ENCODE measurements at places on chromosomes 6 and 20. TPM values are rescaled to one million over a fixed set of nuclear protein-coding genes. Genes with fewer than 3 reads are reported as not detected.

Gene PRND
- total RNA-seq, result not detected

Gene FAM8A1
- 4.0 TPM for total RNA-seq

Gene CARMIL1
- total RNA-seq, result 1.4 TPM

Gene SULF2
- 1.2 TPM for total RNA-seq

Gene MUC21
- not detected for total RNA-seq

Gene TGM3
- total RNA-seq, result not detected

Gene ZNF165
- total RNA-seq, result 0.47 TPM

Gene LTB
- 136 TPM for total RNA-seq

Gene RIPPLY2
- not detected for total RNA-seq

Gene TBX18
- total RNA-seq, result not detected

Gene RBM24
- total RNA-seq, result not detected

Gene SALL4
- total RNA-seq, result 0.28 TPM

Gene USP49
- total RNA-seq, result 6.3 TPM

Gene MAS1
- total RNA-seq, result not detected

Gene PRR18
- total RNA-seq, result not detected

Gene KIF25
- not detected for total RNA-seq

Gene LHFPL5
- total RNA-seq, result not detected

Gene PGBD1
- 1.8 TPM for total RNA-seq

Gene L3MBTL3
- total RNA-seq, result 8.1 TPM

Gene MCHR2
- not detected for total RNA-seq

Gene PMEPA1
- 0.66 TPM for total RNA-seq

Gene RRAGD
- total RNA-seq, result 10.9 TPM

Gene ABHD16A
- 44.7 TPM for total RNA-seq

Gene MYL9
- total RNA-seq, result 0.33 TPM

Gene RAMACL
- total RNA-seq, result 0.14 TPM

Gene LY6G5C
- total RNA-seq, result 4.9 TPM

Gene SUMO4
- 10.1 TPM for total RNA-seq

Gene TRDN
- not detected for total RNA-seq

Gene PRSS16
- not detected for total RNA-seq

Gene RBBP9
- total RNA-seq, result 24.3 TPM

Gene CLPSL1
- total RNA-seq, result not detected

Gene LZTS3
- total RNA-seq, result 0.69 TPM

Gene DNAAF9
- 1.0 TPM for total RNA-seq

Gene SERAC1
- 5.4 TPM for total RNA-seq

Gene BTN3A1
- total RNA-seq, result 33.2 TPM
